ENCODE measurements at places on chromosomes 1 and 21. TPM values are rescaled to one million over a fixed set of nuclear protein-coding genes. Genes with fewer than 3 reads are reported as not detected.
A peak's percentile ranks its signal among the peaks of the same experiment; 100 is the strongest.

DNA sequence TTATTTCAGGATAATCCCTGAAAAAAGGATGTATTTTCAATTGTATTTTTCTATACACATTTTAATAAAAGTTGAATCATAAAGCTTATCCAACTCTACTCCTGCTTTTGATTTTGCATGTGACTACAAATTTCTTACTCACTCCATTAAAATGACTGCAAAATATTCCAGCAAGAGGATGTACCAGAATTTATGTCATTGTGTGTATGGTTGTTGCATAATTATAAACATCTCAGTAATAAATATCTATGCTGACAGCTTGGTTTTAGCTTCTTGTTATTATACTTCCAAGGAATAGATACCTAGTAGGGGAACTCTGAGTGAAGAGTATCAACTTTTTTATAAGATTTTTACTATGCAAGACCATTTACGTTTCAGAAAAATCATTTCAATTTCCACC, 463.2 kb upstream of the RUNX1 start:
- DNase-seq: peak; percentile 72

DNA sequence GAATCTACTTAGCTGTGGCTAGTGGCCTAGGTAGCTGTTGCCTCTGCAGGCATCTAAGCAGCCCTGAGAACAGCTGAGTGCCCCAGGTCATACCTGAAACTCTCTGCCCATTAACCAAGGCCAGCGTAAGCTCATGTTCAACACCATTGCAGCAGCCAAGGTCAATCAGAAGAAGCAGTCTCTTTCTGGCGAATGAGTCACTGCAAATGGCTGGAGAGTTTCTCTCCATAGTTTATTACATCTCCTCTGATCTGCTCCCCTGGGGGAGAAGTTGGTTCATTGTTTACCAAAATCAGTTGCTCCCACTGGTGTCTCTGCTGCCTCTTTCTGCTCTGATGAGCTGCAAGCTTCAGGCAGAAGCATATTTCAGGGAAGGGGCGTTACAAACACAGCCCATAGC, 6.9 kb upstream of the BCL9 start:
- no peak for DNase-seq

DNA sequence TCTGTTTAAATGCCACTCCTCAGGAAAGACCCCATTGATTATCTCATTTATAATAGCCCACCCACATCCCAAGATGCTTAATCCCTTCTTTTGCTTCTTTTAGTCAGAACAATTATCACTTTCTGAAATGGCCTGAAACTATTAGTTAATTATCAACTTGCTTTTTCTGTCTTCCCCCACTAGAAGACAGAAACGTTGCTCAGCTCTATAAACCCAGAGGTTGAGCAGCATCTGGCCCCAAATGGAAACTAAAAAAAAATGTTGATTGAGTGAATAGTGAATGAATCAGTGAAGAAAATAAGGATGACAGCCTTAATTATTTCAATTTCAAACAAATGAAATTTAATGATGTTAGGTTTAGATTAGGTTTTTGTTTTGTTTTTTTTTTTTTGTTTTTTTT, 38.2 kb upstream of the PIGC start:
- DNase-seq: no peak

DNA sequence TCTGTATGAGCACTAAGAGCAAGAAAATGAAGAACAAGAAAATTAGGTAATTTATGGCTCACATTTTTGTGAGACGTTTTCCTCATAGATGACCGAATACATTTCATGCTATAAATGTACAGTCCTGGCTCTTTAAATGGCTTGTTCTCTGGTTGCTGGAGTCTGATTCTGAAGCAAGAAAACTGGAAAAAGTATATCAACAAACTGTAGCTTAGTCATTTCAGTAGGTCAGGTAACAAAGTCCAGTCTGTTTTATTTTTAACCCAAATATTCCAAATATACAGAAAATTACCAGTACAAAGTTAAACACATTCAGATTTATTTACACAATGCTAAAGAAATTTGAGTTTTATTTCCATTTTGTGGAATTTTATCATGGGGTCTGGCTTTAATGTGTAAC, 2.5 kb upstream of the MYBPHL start:
- no peak for DNase-seq

- peak; percentile 27 for DNase-seq
These were observed 104.4 kb upstream of the SERBP1 start for GRCh38 chr1:67534627-67535065.

- DNase-seq: peak; percentile 18
These were observed 575 bp downstream of the TRIM67 start for GRCh38 chr1:231162297-231162969.

DNA sequence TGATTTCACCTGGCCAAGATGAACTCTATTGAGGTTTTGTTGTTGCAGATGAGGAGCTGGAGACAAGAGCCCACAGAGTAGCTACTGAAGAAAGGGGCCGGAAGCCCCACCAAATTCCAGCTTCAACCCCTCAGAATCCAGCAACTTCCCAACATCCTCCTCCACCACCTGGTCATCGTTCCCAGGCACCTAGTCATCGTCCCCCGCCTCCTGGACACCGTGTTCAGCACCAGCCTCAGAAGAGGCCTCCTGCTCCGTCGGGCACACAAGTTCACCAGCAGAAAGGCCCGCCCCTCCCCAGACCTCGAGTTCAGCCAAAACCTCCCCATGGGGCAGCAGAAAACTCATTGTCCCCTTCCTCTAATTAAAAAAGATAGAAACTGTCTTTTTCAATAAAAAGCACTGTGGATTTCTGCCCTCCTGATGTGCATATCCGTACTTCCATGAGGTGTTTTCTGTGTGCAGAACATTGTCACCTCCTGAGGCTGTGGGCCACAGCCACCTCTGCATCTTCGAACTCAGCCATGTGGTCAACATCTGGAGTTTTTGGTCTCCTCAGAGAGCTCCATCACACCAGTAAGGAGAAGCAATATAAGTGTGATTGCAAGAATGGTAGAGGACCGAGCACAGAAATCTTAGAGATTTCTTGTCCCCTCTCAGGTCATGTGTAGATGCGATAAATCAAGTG, 14.3 kb downstream of the CD2 start:
- DNase-seq: no peak

DNA sequence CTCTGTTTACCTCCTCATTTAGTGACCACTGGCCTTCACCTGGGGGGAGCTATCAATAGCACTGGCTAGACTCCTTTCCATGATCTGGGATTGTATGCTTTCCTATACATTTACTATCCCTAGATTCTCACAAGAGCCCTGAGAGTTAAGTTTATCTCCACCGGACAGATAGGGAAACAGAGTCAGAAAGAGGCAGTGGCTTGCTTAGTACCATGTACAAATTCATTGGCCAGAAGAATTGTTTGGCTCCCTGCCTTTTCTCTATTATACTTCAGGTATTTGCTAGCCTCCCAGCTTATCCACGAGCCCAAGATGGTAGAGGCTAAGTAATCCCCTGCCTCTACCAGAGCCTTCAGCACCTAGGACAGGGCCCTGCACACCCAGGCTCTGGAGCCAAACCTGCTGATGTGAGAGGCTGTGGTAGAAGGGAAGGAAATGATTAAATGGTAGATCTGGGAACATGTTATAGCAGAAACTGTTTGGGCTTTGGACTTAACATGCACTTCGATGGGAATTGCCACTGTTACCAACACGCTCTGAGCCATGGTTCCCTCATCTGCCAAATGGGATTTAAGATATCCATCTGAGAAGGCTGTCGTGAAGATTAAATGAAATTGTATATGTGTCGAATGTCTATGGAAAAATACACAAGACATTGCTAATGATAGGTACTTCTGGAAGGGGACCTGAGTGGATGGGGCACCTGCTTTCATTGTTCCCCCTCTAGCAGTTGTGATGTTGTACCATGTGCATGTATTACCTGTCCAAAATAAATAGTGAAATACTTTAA, 3.1 kb upstream of the BLACAT1 start:
- peak; percentile 56 for DNase-seq

DNA sequence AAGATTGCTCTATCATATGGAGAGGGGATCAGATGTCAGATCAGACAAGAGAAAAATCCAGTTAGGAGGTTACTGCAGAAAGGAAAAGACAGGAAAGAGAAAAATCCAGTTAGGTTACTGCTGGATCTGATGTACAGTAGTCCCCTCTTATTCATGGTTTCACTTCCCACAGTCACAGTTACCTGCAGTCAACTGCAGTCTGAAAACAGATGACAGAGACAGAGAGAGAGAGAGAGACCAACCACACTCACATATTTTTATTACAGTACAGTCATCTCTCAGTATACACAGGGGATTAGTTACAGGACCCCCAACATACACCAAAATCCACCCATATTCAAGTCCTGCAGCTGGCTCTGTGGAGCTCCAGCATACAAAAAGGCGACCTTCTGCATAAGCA, 29.3 kb downstream of the NUP133 start:
- DNase-seq: no peak

- no peak for DNase-seq
These were observed 25.2 kb upstream of the CDCA8 start for GRCh38 chr1:37667023-37667671.

- DNase-seq: no peak
These were observed 30.0 kb upstream of the SSX2IP start for GRCh38 chr1:84720221-84720780.

- no peak for DNase-seq
These were observed 4.7 kb downstream of the PTPRU start for GRCh38 chr1:29240986-29241385.

DNA sequence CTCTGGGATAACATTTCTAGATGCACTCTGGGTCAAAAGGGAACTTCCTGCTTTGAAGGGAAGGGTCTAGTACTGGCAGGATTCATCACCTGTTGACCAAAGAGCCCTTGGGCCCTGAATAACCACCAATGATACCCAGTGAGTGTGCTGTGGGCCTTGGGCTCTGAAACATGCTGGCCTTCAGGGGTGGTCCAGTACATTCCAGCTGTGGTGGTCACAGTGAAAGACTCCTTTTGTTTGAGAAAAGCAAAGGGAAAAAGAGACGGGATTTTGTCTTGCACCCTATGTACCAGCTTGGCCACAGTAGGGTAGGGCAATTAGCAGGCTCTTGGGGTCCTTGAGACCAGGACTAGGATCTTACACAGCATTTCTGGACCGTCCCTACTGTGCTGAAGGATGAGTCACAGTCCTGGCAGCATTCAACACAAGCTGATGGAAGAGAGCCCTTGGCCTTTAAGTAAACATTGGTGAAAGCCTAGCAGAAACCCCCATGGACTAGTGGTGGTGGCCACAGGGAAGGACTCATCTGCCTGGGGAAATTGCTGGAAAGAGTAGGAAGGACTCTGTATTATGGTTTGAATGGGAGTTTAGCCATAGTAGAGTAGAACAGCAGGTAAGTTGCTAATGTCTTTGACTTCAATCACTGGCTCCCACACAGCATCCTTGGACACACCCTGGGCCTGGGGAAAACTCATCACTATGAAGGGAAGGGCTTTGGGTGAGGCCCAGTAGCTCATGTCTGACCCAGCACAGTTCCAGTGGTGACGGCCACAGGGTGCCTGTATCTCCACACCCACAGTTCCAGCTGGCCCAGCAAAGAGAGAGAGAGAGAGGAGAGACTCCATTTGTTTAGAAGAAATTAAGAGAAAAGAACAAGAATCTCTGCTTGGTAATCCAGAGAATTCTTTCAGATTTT, 87.5 kb downstream of the COL24A1 start:
- DNase-seq: no peak

- no peak for DNase-seq
These were observed 84.9 kb downstream of the CDC7 start for GRCh38 chr1:91585502-91585901.

DNA sequence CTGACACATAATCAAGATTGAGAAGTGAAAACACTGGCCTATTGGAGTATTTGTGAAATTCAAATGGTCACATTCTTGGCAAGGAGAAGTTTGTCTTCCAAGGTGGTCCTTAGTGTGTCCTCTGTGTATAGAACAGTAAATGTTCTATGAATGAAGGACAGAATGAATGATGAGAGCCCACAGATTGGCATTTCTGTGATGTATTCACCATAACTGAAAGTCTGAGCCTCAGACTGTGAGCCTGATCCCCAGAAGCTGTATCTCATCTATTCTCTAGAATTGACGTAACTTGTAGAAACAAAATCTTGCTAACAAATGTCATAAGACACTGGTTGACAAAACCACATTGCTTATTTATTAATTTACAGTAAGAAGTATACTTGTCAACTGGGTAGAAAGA, 111.5 kb upstream of the ETV3 start:
- DNase-seq: no peak

DNA sequence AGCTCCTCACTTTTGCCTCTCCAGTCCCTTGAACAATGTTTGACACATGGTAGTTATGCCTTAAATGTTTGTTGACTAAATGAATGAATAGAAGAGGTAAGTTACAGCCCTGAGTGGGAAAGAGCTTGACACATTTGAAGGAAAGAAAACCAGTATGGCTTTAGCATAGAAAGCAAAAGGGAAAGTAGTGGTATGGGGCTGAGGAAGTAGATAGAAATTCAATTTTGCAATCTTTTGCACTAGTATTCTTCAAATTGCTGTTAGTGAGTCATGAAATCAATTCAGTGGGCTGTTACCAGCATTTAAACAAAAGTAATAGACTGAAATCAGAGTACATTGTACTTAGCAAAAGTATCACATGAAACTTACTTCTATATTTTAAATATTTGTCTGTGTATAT, 21.1 kb downstream of the PLA2G4A start:
- no peak for DNase-seq

DNA sequence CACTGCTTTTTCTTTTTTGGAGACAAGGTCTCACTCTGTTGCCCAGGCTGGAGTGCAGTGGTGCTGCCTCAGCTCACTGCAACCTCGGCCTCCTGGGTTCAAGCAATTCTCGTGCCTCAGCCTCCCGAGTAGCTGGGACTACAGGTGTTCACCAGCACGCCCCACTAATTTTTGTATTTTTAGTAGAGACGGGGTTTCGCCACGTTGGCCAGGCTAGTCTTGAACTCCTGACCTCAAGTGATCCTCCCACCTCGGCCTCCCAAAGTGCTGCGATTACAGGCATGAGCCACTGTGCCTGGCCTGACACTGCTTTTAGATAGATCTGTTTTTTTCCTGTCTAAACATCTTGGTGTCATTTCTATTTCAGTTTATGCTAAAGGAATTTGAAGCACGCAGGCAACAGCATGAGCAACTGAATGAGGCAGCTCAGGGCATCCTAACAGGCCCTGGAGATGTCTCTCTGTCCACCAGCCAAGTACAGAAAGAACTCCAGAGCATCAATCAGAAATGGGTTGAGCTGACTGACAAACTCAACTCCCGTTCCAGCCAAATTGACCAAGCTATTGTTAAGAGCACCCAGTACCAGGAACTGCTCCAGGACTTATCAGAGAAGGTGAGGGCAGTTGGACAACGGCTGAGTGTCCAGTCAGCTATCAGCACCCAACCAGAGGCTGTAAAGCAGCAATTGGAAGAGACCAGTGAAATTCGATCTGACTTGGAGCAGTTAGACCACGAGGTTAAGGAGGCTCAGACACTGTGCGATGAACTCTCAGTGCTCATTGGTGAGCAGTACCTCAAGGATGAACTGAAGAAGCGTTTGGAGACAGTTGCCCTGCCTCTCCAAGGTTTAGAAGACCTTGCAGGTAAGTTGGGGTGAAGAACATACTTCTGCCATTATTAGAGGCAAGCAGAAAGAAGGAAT, 106.1 kb upstream of the BMP8A start:
- DNase-seq: no peak

TMEM35B gene
- 15.8 TPM for total RNA-seq

OR6K3 gene
- not detected for total RNA-seq

LDLRAD1 gene
- not detected for total RNA-seq

OR6P1 gene
- total RNA-seq: not detected

BPNT1 gene
- 36.7 TPM for total RNA-seq
